Esophagus muscularis mucosa (tissue), 4 donors: ENCODE measurements at places on chromosomes 16 and 17. TPM values are rescaled to one million over a fixed set of nuclear protein-coding genes. Genes with fewer than 3 reads are reported as not detected.

DNA sequence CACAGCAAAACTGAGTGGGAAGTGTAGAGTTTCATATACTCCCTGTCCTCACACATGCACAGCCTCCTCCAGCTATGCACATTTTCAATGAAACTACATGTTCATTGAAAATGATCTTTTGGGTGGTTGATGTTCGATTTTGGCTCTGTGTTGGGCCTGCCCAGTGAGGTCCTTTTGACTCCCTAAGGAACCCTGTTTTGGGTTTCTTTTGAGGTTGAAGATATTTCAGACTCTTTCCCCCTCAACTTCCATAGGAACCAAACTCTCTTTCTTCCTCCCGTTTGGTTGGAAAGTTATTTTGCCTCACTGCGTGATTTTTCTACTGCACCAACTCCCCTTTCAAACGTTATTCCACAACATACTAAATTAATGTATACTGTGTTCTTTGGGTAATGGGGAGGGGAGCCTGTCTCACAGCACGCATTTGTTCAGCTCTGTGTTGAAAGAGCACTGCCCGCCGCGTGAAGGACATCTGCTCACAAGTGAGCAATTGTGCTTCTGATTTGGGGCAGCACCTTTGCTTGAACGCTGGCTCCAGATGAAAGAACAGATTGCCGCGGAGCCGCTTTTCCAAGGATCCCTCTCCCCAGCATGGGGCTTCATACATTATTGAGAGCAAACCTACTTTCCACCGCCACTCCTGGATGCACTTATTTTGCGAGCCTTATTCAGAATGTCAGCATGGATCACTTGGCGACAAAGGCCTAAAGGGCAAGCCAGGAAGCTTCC is 385.9 kb downstream of the WWOX start:
- no peak for DNase-seq

DNA sequence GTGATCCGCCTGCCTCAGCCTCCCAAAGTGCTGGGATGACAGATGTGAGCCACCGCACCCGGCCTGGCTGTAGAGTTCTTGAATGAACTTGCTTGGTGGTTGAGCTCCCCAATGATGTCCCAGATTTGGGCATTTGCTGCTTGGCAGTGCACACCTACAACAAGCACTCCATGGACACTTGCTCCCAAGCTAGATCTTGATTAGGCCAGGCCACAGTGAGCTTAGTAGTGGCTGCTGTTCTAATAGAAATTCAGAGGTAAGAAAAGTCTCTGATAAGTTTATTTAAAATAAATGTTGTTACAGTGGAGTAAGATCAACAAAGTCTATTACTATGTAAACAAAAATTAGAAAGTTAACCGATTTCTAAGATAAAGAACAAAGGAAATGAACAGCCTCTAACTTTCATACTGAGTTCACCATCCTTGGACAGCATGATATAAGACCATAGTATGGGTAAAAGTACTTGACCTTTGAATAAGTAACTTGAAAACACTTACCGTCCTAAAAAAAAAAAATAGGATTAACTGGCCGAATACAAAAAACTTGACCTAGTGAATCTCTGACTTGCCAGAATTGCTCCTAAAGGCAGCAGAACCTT is 951 bp downstream of the TMED6 start:
- no peak for DNase-seq

DNA sequence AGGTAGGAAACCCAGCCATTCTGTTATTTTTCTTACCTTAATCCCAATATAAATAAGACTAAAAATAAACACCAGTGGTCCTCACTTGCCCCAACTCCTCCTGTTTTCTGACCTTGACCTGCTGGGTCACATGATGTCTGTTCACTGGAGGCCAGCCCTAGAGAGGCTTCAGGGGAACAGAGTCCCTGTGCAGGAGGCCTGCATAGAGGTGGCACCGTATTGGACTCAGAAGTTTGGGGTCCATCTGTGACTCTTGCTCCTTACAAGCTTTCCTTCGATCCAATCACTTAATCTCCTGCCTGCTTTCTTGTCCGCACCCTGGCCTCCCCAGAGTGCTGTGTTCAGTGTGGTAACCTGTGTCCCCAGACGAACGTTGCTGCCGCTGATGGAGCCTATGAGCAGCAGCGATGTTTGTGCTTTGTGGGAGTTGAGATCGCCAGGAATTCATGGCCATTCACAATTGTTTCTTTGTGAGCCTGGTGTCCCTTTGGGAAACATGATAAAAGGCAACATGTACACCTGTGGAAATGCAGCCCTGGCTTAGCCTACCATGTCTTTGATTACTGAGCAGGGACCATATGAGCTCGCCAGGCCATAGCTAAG is 4.7 kb downstream of the IGSF6 start:
- DNase-seq: no peak

- DNase-seq: no peak
These were observed 9.9 kb upstream of the TMEM114 start for GRCh38 chr16:8600144-8600775.

- DNase-seq: no peak
These were observed 5.6 kb downstream of the GLG1 start for GRCh38 chr16:74601126-74601871.

GRCh38 chr17:76279742-76280287 is 14.7 kb downstream of the UBALD2 start:
- no peak for DNase-seq

Gene PROCA1
- total RNA-seq: 2.1 TPM
